ENCODE measurements at places on chromosomes 1 and 21.

- no peak for DNase-seq
These were observed 52.0 kb downstream of the CD2 start for GRCh38 chr1:116806245-116806644.

DNA sequence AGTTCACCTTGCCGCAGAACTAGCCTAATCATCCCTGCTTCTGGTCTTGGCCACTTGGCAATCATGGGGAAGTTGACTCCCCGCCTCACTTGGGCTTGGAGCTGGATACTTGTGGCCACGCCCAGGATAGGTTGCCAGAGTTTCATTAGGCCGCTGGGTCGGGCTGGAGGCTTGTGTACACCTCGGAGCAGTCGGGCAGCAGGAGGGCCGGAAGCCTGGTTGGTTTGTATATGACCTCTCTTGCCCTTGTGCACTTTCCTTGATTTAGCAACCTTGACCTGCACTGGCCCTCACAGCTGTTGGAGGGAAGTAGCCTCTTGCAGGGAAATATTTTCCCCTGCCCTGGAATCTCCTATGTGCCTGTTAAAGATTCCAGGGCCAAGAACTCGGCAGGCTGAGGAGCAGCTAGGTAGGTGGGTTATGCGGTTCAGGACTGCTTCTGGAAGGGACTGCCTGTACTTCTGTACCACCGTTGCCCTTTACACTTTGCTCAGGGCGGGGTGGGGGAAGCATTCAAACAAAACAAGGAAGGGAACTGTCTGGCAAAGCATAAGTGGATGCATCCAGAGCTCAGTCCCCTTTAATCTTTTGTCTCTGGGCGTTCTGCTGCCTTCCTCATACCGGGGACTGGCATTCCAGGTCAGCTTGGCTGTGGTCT is 83.5 kb downstream of the UCK2 start:
- DNase-seq: no peak

GRCh38 chr1:223429821-223430220 is 36.6 kb downstream of the CCDC185 start:
- DNase-seq: no peak

DNA sequence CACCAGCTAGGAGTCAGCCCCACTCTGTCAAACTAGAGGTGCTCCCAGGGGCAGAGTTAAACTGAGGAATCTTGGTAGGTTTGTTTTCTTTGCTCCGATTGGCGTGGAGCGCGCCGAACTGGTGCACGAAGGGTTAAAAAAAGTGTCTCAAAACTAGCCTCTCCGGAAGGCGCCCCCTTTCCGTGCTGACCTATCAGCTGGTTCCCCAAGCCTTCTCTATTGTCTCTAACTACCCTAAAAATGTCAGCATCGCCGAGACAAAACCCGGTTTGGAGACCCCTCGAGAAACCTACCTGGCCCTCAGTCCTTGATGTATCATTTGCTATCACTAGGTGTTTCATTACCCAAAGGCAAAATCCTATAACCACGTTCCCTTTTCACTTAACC is 2.2 kb downstream of the TGFB2 start:
- no peak for DNase-seq

DNA sequence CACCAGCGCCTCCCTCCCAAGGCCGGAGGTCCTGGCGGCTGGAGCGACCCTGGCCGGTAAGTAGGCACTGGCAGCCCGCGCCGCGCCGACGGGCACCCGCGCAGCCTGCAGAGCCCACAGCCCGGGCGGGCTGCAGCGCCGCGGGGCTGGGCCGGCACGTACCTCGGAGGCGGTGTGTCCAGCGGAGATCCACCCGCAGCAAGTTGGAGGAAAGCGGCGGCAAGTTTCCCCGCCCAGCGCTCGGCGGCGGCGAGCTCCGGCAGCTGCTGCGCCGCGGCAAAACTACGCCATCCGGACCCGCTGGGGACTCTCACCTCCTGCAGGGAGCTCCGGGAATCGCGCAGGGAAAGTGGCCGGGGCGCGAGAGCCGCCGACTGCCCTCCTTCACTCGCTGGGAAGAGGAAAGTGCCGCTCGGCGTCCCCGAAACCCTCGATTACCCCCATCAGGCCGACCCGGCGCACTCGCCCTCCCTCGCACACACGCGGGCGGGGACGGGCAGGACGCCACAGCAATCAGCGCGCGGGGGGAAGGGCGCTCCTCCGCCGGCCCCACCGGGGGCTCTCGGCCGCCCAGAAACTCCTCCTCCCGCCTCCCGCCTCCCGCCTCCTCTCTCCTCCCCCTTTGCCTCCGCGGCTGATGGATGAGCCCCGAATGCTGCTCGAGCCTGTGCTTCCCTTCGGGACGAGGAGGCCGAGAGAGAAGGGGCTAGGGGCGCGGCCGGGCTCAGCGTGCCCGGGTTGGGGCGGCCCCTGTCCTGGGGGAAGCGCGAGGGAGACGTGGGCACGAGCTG is at the start of gene TGFBR3:
Gene TGFBR3, minus strand, starts transcription at position 436 of the 791 bp plus-strand sequence. CDS start 24,620 bp downstream, outside the sequence.
- DNase-seq: peak; percentile 57

GRCh38 chr21:33238565-33239255 is 9.0 kb downstream of the IFNAR2 start:
- no peak for DNase-seq

- no peak for DNase-seq
These were observed 62.9 kb downstream of the PACC1 start for GRCh38 chr1:212351588-212352362.

DNA sequence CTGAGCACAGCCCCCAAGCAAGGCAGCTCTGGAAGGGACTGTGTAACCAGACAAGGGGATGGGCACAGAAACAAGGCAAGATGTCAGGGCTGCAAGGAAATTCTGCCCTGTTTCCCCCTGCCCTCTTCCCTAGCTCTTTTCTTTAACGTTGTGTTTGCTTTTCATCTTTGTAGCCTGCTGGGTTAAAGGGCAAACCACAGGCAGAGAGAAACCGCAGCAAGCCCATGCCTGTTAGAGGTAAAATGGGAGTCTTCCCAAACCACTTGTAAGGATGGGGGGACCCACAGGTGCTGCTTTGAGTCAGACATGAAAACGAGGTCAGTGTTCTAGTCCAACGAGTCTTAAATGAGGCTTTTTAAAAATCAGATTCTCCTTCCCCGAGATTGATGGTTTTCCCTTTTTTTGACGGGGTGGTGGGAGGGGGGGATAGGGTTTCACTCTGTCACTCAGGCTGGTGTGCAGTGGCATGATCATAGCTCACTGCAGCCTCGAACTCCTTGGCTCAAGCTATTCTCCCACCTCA is 13.3 kb downstream of the TGFBR3 start:
- DNase-seq: no peak
